RWPE2 (cell line): ENCODE measurements at places on chromosomes 3 and 15.

GRCh38 chr15:46293550-46293949 is 658.7 kb downstream of the SQOR start:
- DNase-seq, result no peak

GRCh38 chr3:182124187-182124586 is 412.5 kb downstream of the SOX2 start:
- DNase-seq, result no peak

DNA sequence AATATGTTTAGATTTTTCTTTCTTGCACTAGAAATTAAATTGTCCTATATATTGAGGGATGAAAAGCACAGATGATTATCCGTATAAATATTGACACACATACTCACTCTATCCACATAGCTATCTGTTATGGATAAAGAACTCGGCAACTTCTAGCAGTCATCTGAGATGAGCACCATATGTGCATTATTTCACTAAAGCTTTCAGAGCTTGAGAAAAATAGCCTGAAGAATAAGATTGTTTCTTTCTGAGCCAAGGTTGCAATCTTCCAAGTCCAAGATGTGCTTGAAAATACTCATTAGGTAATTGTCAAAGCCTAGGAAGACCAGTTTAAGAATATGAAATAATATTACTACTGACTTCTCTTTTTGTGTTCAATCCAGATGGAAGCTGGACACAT is 40.5 kb downstream of the COL8A1 start:
- DNase-seq, result no peak

GRCh38 chr3:69104586-69104985 is 17.8 kb downstream of the LMOD3 start:
- DNase-seq, result no peak

GRCh38 chr15:88072598-88073390 is 183.7 kb downstream of the NTRK3 start:
- no peak for DNase-seq

DNA sequence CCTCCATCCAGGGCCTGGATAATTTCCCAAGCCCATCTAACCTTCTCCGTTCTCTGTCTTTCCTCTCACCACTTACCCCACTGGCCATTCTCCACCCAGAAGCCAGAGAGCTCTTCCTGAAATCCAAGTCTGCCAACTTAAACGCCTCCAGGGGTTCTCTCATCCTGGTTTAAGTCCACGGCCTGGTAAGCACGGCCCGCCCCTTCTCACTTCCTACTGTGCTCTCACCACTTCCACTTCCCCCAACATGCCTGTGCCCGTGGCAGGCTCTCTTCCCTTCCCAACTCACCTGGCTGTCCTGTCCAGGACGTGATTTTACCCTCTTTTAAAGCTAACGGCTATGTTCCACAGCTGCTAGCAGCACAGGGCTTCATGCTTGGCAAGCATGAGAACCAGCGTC is 1.7 kb upstream of the CX3CR1 start:
- no peak for DNase-seq

- DNase-seq, result no peak
These were observed 3.4 kb downstream of the TMCC1 start for GRCh38 chr3:129890125-129890524.

- DNase-seq, result no peak
These were observed 85.2 kb upstream of the CHL1 start for GRCh38 chr3:111143-112069.

DNA sequence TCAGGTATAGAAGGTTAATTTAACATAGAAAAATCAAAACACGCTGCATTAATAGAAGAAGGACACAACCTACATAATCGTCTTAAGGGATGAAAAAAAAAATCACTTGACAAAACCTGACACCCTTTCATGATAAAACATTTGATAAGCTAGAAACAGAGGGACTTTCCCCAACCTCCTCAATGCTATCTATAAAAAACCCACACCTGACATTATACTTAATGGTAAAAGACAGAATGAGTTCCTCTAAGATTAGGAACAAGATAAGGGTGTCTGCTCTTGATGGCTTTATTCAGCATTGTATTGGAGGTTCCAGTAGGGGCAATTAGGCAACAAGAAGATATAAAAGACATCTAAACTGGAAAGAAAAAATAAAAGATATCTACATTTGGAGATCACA is 69.9 kb upstream of the KBTBD8 start:
- no peak for DNase-seq

DNA sequence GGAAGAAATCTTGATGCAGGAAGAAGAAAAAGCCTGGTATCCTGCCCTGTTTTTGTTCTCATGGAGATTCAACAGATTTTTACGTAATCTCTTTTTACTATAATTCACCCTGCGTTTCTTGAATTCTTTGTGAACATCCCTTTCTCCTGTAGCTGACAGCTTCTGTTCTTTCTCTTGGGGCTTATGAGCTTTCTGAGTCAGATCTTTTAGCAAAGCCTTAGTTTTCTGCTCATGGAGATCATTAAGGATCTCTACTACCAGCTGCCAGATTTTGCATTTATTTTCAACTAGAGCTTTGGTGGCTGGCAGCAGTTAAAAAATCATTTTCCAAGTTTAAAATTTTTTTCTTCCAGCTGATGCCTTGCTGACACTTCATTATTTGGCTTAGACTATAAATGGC is 51.6 kb downstream of the MOBP start:
- no peak for DNase-seq

- peak; percentile 49 for DNase-seq
These were observed 835 bp upstream of the GMPPB start for GRCh38 chr3:49724586-49724985.

- no peak for DNase-seq
These were observed 13.7 kb downstream of the NTRK3 start for GRCh38 chr15:88242586-88243555.
